ENCODE measurements at places on chromosomes 12 and 14. TPM values are rescaled to one million over a fixed set of nuclear protein-coding genes. Genes with fewer than 3 reads are reported as not detected.

MAP1LC3B2 gene
- total RNA-seq = 0.17 TPM

OTOGL gene
- total RNA-seq = 0.43 TPM

MARK3 gene
- total RNA-seq = 78.0 TPM

DAO gene
- total RNA-seq = not detected

MAGOHB gene
- total RNA-seq = 22.9 TPM

DDX11 gene
- total RNA-seq = 7.9 TPM

FAM181A gene
- total RNA-seq = not detected

GLT8D2 gene
- total RNA-seq = 82.3 TPM

NEDD1 gene
- 15.8 TPM for total RNA-seq

OSBPL8 gene
- total RNA-seq = 114 TPM

RARG gene
- 35.3 TPM for total RNA-seq

GDF3 gene
- not detected for total RNA-seq

MEG3 gene
- 226 TPM for total RNA-seq

PRORP gene
- total RNA-seq = 10.6 TPM

NAV3 gene
- total RNA-seq = 41.8 TPM

CD9 gene
- total RNA-seq = 455 TPM
